Muscle of back (tissue), 13 donors: ENCODE measurements at places on chromosomes 5 and 9.

DNA sequence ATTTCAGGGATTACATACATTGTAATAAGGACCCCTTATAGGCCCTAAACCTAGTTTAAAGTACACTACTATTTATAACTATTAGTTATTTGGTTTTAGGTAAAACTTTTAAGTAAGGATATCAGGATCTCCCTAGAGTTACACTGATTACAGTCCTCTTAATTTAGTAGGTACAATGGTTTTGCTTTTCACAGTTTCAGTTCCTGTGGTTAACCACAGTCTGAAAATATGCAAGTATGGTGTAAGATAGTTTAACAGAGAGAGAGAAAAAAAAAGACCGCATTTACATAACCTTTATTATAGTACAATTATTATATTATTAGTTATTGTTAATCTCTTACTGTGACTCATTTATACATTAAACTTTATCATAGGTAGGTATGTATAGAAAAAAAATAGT lies 725.3 kb upstream of the PTPRD start:
- DNase-seq, result no peak

DNA sequence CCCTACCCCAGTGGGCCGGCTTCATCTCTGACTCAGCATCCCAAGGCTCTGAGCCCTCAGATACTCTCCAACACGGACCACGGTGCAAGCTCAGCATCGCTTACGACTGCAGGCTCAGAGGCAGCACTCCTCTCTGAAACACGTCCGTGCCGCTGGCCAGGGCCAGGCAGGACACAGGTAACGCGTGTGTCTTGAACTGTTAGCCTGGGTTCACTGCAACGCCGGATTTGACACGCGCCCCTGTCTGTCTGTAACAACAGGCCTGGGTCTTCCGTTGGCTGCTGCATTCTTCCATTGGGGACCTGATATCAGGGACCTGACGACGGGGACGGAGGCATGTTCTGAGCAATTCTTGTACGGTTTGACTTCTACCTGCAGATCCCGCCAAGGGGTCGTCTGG lies 6.4 kb downstream of the SLC6A3 start:
- DNase-seq, result no peak

GRCh38 chr9:98254228-98255060 lies 1.0 kb downstream of the TBC1D2 start:
- DNase-seq, result no peak

DNA sequence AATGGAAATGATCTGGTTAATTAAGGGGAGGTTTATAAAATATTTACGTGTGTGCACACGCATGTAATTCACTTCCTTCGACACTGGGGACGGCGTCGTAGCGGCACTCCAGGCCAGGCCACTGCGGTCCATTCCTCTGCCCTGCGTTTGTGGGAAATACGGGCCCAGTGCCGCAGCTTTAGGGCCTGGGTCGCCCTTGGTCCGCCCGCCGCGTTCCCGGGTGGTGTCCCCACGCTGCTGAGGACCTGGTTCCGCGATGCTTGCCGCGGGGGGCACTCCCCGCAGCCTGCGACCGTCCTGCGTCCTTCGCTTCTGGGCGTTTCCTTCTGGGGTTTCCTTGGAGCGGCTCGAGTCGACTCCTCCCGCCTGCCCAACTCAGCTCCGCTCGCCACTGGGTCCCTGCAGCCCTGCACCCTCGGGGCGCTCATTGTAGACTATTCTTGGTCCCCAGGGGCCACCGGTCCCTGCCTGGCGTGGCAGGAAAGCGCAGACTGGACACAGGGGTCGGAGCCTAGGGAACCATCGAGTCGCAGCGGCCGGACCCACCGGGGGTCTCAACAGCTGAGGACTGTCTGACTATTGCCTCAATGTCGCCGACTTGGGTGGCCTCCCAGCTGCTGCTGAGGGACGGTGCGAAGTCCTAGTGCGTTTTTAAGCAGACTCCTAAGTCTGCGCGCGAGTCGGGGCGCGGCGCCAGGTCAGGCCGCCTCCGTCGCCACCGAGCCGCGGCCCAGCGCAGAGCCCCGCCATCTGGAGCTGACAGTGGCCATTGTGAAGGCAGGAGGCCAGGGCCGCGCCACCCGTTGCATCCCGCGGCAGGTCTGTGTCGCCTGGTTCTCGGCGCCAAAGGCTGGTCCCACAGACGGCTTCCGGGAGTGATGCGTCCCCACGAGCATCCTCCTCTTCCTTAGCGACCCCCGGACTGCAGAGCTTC lies 4.4 kb upstream of the IRX1 start:
- no peak for DNase-seq

- DNase-seq, result no peak
Measured at GRCh38 chr9:131447600-131447999, 53.7 kb downstream of the PRRC2B start.

DNA sequence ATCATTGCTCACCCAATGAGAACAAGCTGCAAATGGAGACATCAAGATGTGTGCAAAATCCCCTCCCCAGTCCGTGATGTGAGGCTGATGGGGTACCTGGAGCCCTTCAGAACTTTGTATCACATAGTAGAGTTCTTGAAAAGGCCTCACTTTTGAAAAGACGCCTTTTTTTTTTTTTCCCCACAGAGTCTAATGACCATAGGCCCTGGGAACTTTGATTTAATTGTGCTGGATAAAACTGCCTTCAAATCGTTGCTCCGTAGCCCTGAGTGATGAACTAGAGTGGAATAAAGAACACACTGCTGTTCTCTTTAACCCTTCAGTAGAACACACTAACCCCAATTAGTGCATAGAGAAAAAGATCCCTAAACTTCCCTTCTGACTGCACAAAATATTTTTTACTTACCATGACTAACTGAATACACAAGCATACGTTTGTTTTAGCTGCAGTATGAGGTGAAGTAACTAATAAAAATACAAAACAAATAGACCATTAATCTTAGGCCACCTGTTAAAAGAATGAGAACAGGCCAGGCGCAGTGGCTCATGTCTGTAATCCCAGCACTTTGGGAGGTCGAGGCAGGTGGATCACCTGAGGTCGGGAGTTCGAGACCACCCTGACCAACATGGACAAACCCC lies 15.1 kb downstream of the PSAT1 start:
- DNase-seq, result no peak

GRCh38 chr5:22391956-22392355 lies 461.2 kb downstream of the CDH12 start:
- no peak for DNase-seq

- no peak for DNase-seq
Measured at GRCh38 chr9:21661626-21662025, 140.8 kb upstream of the MTAP start.

- peak; percentile 45 for DNase-seq
Measured at GRCh38 chr9:100213730-100214477, 114.9 kb downstream of the INVS start.

GRCh38 chr9:24545847-24546522 lies at the start of gene IZUMO3:
Gene IZUMO3 (minus strand): TSS chr9:24545897. CDS start chr9:24545649, 248 bp downstream.
- no peak for DNase-seq

GRCh38 chr5:128174951-128175350 lies 91.4 kb downstream of the SLC12A2 start:
- DNase-seq, result no peak

DNA sequence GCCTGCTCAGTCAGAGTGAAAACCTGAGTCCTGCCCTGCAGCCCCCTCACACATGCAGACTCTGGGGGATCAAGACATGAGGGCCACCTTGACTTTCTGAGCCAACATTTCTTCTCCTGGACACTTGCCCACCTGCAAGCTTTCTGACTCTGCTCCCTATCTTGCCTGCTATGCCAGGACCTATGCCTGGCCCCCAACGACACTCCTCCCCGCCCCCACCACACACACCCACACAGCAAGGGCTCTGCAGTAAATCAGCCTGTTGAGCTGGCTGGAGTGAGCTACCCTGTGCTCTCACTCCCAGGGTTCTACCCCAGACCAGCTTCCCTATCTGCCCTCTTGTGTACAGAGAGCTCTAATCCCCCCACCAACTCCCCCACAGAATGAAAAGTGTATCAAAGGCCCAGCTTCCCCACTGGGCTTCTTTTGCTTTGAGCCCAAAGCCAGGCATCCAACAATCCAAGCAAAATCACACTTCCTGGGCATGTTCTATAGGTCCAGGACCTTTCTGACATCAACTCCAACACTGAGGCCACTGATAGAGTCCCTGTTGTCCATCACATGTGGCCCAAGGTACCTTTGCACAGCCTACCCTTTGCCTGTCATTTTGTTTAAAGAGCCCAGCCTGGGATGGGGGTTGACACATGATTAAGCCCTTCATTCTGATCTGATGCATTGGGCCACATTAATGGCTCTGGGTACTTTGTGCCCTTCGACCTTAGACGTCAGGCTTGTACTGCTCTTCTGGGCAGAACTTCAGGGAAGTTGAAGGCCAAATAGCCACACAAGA lies 7.2 kb downstream of the PDLIM4 start:
- peak; percentile 11 for DNase-seq

DNA sequence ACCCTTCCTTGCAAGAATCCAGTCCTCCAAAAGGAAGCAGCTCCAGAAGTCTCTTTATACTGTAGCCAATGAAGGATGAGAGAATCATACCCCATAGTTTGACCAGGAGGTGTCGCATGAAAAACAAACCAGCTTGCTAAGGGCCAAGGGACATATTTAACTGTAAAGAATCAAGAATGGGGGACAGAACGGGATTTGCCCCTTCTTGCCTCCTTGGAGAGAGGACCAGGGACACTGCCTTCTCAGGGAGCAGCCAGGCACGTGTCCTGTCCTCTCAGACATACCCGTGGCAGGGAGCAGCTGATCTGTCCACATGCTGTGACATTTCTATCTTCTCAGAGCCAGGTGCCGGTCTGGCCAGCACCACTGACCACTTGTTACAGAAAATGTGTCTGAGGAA lies 11.7 kb downstream of the PRUNE2 start:
- no peak for DNase-seq

- DNase-seq, result no peak
Measured at GRCh38 chr9:121838746-121839669, 187.6 kb downstream of the DAB2IP start.

- DNase-seq, result no peak
Measured at GRCh38 chr5:157747173-157747740, 3.7 kb downstream of the LSM11 start.

- DNase-seq, result no peak
Measured at GRCh38 chr5:77620405-77620804, 18.1 kb downstream of the OTP start.

GRCh38 chr5:144972317-144972716 lies 801.6 kb downstream of the KCTD16 start:
- peak; percentile 6 for DNase-seq

- no peak for DNase-seq
Measured at GRCh38 chr5:163163858-163164257, 273.5 kb upstream of the CCNG1 start.

- no peak for DNase-seq
Measured at GRCh38 chr5:136197462-136198142, 4.6 kb upstream of the SMIM32 start.

GRCh38 chr9:93725382-93725781 lies 149.0 kb downstream of the PHF2 start:
- no peak for DNase-seq

- DNase-seq, result no peak
Measured at GRCh38 chr9:131578731-131579504, 33.6 kb downstream of the PRRT1B start.

DNA sequence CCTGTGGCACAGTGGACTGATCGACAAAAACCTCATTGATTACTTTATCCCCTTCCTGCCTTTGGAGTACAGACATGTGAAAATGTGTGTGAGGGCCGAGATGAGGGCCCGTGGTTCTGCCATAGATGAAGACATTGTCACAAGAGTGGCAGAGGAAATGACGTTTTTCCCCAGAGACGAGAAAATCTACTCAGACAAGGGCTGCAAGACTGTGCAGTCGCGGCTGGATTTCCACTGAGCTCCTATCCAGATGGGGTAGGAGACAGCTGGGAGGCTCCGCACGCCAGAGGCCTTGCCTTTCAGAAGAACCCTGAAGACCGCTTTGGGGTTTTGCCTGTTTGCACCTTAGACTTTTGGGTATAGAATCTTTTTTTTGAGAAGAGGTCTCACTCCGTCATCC lies 6.4 kb downstream of the TOR1B start:
- no peak for DNase-seq

- DNase-seq, result peak; percentile 7
Measured at GRCh38 chr9:87405677-87406542, 91.8 kb upstream of the DAPK1 start.

- no peak for DNase-seq
Measured at GRCh38 chr9:108620767-108621166, 235.0 kb downstream of the ACTL7B start.

DNA sequence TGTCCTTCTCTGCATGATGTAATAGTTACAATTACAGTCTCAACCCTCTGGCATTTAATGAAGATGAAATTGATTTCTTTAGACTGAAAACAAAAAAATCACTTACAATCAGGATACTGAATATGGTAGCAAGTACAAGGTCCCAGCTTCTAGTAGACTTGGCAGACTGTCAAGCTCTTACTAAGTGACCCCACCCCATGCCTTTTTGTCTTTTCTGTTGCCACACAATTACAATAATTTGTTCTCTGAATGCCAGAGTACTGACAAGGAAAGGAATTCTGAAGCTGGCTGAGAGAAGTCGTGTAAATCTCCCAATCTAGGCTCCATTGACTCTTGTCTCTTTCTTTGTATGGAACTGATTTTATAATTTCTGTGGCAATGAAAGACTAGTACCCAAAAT lies 154.2 kb downstream of the TMC1 start:
- no peak for DNase-seq

DNA sequence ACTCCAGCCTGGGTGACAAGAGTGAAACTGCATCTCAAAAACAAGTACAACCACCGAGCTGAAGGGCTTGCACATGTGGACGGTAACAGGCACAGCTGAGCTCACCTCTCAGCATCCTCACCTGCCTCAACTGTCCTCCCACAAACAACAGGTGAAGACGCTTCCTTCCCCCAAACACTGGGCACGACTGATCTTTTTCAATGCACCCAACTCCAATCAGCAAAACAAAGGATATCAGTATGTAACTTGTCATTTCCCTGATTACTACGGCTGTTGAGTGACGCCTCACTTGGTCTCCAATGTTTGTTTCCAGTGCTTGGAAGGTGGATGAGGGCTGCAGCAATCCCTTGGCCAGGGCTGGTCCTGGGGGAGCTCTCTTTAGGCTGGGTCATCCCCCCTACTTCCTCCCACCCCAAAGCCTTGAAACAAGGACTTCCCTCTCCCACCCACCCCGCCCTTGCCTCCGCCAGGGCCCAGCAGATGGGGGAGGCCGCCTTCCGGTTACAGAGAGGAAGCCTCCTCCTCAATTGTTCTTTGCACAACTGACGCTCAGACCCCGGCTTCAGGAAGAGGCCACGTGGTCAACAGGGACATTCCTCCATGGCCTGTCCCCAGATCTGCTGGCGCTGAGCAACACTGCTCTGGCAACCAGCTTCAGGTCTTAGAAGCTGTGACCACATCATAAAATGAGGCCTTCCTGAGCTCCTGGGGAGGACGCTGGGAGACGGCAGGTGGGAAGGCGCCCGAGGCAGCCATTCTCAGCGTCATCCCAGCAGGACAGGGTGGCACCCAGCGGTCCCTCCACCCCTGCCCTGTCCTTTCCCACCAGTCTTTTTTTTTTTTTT lies 5.9 kb downstream of the FAM78A start:
- DNase-seq, result no peak

GRCh38 chr5:35122819-35123218 lies 75.1 kb upstream of the AGXT2 start:
- no peak for DNase-seq
